ENCODE measurements at places on chromosomes 11 and 22.

GRCh38 chr11:35909511-35910265 lies 34.2 kb upstream of the LDLRAD3 start:
- no peak for DNase-seq

DNA sequence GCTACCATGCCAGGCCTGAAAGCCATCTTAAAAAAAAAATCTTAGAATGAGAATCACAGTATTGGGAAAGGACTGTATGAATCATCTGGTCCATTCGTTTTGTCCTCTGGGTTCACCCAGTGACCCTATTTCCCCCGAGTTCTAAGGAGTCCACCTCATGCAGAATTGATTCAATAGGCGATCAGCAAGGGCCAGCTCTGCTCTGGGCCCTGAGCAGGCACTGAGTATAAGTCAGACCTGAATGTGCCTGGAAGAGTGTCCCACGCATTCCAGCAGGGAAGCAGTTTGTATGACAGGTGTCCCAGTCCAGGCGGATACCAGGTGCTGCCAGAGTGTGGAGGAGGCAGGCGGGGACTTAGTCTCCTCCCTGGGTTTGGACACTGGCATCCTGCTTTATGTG lies 883 bp upstream of the HMOX1 start:
- DNase-seq: no peak

DNA sequence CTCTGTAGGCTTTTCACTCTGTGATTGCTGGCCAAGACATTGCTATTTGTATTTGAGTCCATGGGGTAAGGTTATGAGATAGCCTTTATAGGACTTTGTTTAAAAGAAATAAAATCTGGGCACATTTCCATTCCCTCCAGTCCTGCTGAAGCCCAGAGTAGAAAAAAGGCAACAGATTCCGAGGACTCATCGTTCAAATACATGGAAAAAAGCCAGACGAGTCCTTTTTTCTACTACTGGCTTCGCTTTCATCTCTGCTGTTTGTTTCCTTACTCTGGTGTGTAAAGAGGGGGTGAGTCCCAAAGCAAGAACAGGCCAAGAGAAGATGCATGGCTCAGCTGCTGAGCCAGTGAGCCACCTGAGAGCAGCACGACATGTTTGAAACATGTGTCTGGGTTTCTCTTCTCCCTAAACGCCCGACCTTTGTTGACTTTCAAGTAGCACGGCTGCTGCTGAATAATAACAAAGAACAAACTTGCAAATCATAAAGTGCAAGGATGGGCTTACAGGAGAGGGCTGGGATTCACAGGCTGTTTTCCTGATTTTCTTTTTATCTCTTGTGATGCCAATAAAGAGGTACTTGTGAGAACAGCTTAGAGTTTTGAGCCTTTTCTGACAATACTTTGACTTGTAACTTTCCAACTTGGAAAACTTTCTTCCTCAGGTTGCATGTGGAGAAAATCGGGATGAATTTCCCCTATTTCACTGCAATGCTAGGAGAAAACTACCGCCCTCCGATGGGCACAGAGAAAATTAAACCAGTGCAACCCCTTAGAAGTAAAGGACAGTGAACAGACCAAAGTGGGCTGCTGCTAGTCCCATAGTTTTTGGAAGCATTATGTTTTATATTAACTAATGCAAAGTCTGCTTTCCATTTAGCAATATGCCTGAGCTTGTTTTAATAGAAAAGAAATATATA lies 195.2 kb upstream of the RAG2 start:
- no peak for DNase-seq

DNA sequence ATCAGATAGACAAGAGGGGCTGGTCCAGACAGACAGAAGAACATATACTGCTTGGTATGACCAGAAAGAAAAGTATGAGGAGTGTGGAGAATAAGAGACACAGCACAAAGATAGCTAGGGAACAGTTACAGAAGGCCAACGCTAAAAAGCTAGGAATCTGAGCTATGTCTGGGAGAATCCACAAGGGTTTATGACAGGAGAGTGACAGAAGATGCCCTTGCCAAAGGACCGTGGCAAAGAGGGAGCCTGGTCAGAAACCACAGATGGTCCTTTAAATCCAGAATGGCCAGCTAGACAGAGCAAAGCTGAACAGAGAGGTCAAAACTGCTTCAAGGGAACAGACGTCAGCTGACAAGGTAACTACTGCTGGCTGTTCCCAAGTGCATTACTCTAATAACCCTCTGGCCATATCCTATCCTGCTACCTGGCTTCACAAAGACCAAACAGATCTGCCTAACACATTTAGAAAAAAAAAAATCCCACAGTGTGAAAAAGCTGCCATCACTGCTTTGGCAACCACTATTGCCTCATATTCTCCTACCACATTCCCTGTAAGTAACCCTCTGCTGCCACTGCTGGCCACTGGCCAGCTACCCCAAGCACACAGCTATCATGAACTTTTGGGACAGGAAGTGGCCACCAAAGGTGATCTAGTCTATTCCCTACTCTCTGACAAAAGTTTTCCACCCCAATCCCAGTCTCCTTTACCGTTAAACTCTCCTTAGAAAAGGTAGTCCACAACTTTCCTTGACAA lies 7.3 kb downstream of the SERGEF start:
- no peak for DNase-seq

GRCh38 chr11:104529213-104529612 lies 365.3 kb upstream of the PDGFD start:
- DNase-seq: no peak

GRCh38 chr22:31945443-31945855 lies 1.1 kb downstream of the YWHAH start:
- no peak for DNase-seq

DNA sequence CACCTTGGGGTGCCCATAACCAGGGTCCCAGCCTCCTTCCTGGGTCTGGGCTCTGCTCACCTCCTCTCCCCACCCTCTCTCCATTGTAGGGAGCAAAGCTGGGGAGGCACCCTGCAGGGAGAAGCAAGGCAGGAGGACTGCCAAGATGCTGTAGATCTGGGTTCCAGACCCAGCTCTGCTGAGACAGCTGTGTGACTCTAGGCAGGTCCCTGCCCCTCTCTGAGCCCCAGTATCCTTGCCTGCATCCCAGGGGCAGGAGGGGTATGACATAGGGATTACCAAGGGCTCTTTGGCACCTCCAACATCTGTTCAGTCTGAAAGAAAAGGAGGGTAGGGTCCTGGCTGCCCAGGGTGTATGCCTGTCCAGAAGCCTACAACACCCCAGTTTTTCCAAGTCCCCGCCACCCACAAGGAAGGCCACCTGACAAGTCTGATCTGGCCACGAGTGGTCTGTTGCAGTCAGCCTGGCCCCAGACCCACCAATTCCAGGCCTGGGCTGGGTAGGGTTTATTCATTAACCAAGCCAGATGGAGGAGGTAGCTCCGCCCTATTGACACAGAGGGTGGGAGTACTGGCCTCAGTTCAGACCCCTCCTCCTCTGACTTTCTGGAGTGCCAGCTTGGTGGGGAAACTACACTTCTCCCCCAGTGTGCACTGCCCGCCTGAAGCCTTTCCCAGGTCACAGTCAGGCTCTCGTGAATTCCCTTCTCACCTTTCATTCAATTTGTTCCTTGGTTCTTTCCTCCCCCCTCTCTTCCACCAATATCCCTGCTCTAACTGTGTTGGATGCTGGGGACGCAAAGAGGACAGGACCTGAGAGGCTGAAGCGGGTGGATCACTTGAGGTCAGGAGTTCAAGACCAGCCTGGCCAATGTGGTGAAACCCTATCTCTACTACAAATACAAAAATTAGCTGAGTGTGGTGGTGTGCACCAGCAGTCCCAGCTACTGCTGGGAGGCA lies 15.0 kb downstream of the STARD10 start:
- DNase-seq: no peak

GRCh38 chr11:76599041-76600013 lies 71.2 kb downstream of the LRRC32 start:
- no peak for DNase-seq

DNA sequence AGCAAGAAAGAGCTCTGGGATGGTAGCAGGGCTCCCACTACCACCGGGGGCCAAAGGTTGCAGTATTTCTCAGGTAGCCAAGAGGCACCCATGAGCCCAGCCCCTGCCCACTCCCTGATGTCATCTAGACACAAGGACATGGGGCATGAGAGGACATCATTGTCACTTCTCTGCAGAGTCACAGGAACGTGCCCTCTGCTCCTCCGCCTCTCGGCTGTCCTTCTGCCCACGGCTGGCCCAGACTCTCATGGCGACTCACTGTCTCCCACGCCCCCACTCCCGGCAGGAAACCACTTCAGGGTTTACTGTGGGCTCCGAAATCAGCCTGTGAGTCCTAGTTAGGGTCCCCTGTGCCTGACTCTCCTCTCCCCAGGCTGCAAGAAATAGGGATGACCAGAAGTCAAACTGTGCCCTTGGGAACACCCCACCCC lies 1.8 kb upstream of the GAL start:
- no peak for DNase-seq

DNA sequence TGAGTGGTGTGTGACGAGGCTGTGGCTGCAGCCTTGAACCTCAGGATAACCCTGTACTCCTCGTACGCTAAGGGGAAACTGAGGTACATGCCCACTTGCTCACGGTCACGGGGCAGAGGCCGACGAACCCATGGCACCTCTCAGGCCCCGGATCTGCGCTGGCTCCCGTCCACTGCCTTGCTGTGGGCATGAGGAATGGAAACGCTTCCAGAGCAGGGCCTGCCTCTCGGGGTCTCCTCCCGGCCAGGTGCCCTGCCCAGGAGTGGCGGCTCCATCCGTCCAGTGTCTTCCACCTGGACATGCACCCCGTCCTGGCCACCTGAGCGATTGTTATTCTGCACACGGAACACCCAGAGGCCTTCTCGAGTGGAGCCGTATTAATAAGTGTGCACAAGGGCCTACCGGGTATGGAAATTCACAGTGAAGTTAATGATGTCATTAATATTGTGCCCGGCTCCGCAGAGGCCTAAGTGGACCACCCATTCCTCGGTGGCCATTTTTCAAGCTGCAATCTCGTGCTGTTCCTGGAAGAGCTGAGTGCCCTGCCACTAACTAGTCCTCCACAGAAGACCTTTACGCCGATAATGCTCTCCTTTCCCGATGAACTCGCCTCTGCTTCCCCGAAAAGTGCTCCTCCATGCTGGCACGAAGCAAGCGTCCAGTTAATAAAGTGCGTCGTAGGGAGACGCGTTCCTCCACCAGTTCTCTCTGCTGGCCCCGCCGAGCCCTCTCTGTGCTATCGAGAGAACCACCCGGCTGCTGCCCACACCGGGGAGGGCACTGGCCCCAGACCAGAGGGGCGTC lies 927.9 kb downstream of the BRD1 start:
- DNase-seq: no peak

DNA sequence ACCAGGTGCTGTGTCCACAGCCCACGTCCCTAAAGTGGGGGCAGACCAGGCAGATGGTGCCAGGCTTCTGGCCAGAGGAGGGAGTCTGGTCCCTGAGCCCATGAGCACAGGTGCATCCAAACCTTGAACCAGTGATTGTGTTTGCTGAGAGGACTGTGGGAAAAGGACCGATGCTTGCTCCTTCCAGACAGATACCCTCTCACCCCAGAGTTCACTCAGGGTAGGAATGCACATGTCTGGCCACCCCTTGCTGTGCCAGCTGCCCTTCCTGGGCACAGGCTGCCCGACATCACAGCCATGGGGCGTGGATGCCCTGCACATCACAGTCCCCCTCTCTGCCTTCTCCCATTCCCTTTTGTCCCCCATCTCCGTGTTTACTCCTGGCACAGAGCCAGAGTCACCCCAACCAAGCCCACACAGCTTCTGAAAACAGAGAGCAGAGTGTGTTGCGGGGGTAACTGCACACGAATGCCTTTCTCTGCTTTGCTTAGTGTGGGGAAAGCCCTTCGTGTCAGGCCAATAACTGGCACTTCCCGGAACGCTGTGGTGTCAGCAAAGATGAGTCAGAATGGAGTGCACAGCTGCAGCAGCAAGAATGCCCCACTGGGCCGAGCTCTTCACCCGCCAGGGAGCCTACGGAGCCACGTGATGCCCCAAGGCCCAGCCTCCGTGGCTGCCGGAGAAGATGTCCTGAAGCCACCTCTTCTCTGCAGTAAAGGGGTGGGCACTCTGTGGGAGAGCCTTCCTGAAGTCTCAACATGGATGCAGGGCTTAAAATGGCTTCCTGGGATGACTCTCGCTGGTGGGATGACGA lies 7.6 kb downstream of the CARS1 start:
- no peak for DNase-seq

DNA sequence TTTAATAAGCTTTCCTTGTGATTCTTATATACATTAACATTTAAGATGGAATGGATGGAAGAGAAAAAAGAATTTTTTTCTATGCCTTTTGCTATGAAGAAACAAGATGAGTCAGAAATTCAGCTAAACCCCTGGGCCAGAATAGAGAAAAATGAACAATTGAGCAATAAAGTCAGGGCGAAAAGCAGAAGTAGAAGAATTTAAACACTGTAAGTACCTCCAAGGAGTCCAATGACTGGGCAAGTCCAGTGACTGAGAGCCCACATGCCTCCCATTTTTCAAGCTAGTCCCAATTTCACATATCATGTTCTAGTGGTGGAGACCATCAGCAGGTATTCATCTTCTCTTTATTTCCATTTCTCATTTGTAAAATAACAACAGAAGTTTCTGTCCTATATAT lies 18.6 kb upstream of the APLP2 start:
- no peak for DNase-seq

DNA sequence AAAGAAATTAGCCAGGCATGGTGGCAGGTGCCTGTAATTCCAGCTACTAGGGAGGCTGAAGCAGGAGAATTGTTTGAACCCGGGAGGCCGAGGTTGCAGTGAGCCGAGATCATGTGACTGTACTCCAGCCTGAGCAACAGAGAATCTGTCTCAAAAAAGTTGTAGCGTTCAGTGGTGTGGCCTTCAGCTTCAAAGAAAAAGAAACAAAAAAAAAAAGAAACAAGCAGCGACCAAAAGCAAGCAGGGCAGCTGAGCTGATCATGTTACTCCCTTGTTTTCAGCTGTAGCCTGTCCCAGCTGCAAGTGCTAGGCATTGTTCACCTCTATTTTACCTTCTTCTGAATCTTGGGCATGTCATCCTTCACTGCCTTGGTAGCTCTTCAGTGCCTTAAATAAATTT lies 37.0 kb downstream of the SFI1 start:
- no peak for DNase-seq

DNA sequence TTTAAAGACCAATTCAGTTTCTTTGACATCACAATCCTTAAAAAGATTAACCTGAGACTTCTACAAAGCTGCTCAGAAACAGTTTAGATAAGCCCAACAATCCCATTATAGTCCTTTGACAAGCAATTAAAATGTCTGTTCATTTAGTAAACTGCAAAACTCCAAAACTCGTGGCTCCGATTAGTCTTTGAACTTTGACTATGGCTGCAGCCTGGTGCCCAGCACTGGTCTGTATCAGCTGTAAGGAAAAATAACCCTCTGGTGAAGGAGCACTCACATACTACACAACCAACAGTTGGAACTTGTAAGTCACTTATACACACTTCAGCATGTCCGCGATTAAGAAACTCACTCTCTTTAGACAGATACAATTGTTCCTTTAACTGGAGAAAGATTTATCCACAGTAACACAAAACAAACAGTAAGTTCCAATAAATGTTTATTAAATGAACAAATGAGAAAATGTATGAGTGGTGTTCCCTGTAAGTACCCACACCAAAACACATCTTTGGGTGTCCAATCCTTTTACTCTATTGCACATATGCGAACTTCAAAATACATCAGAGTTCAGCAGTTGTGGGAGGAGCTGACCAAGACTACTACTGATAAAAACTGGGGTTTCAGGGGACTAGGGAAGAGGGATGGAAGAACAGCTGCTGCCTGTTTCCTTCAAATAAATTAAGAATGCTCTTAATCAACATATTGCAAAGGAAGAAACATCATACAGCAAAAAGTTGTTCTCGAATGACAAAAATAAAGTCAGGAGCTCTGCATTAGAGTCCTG lies 36.4 kb downstream of the PITPNB start:
- no peak for DNase-seq
